NCI-H2081 treated with DMSO at 0.1 percent for 48 hours (cell line): ENCODE measurements at places on chromosomes 12 and 14.

DNA sequence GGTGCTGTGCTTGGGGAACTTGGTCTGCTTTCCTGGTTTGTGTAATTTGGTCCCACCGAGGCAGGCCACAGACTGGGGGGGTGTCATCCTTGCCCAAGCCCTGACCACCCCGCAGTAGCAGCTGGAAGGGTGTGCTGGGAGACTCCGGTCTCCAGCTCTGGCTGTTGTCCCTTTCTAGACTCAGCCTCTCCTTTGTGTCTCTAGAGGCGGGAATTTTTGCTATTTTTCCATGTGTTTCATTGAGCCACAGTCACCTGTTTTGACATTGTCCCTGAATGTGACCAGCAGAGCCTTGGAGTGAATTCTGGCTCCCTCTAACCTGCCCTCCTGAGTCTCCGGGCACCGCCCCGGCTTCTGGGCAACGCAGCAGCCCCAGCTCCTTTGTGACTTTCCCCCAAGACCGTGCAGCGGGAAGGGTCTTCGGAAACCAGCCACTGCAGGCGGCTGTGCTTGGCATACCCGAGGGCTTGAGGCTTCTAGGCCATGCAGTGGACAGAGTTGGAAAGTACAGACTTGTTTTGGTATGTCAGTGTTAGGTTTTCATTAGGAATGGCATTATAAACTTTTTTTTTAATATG, 98.6 kb downstream of the TNFAIP2 start:
- DNase-seq, result no peak

DNA sequence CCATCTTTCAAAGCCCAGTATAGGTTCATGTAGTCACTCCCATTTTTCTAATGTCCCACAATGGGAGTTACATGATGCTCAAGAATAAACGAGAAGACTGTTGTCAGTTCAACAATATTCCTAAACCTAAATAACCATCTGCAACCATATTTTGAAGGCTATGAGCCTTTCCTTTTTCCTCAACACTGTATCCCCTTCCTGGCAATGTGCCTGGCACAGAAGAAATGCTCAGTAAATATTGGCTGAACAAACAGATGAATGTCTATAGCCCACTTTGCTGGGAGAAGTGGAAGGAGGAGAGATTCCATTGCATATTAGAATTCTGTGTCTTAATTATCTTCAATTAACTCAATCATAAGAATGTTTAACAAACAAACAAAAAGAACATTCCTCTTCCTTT, 6.1 kb downstream of the ARMH4 start:
- no peak for DNase-seq

DNA sequence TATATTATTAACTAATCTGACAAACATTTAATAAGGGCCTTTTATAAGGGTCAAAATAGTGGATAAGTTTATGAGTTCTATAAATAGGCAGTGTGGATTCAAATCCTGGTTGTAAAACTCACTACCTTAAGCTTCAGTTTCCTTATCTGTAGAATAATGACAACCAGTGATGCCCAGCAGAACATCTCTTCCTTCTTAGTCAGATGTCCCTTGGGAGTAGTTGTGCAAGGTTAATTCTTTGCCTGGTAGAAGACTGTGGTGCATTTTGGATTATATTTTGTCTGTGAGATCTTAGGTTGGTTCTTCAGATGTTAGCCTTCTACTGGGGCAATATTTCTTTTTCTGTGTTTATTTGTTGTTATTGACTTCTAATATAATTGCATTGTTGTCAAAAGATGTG, 59.5 kb downstream of the ARID2 start:
- DNase-seq, result no peak

- DNase-seq, result no peak
Observed at GRCh38 chr14:91947475-91948184, at the start of gene FBLN5. Gene FBLN5 (minus strand): TSS chr14:91947694. CDS start chr14:91947229, 465 bp downstream.

DNA sequence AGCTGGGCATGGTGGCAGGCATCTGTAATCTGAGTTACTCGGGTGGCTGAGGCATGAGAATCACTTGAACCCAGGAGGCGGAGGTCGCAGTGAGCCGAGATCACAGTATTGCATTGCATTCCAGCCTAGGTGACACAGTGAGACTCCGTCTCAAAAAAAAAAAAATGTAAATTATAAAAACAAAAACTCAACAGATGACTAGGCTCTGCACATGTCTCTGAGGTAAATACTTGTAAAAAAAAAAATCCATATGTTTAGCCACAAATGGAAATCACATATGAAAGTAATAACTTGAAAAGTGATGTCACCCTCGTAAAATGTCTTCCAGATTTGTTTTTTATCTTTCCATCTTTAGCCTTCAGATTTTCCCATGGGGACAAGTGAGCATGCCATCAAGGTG, 85.0 kb downstream of the KICS2 start:
- no peak for DNase-seq

DNA sequence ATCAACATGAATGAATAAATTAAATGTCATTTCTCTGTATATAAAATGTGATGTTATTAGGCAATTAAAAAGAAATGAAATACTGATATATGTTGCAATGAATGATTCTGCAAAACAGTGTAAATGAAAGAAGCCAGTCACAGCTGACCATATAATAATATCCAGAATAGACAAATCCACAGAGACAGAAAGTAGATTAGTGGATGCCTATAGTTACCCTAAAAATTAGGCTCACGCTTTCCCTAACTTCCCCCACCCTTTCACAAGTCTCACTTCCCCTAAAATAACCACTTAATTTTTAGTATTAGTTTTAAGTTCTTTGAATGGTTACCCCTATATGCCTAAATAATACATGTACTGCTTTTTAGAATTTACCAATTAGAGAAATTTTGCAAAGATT, 348.9 kb upstream of the FAR2 start:
- no peak for DNase-seq

GRCh38 chr12:23703051-23703450, 246.4 kb downstream of the SOX5 start:
- no peak for DNase-seq

DNA sequence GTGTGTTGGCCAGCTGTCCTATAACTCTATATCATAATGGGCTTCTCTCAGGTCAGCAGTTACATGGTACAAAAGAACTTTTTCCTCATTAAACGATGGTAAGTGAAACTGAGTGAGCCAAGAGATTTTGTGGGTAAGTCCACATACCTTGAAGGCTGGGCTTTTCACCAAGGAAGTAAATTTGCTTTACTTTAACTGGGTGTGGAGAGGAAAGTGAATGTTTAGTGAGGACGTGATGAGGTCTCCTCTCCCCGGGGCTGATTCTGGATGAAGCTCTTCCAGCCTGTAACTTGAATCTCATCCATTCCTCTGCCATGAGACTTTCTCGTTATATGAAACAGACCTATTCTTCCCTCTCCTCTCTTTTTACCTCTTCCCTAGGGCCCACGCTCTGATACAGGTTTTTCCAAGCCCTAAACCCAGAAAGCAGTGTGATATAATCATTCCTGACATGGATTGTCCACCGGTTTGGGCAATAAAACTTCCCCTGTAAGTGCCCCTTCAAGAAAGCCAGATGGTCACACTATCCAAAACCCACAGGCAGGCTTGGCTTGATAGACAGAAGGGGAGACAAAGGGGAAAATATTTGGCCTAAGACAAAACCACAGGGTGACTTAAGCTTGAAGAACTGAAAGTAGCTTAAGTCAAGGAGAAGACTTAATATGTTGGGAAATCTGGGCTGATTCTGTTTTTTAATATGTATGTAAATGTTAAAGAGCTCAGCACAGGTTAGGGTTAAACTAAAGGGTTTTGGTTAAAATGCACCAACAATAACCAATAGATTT, 50.3 kb downstream of the CIT start:
- DNase-seq, result no peak

DNA sequence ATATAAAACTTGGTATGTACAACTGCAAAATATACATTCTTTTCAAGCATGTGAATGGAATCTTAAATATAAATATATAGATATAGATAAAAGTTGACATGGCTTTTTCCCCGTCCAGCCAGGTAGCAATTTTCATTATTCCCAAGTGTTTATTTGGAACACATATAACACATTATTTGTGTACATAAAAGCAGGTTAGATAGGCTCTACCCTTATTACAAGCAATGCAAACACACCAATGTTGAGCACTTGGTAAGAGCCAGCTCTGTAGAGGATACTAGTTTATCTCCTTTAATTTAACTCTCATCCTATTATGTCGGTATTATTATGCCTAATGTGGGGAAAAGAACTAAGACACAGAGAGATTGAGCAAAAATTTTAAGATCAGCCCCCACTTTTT, 7.0 kb upstream of the INSM2 start:
- DNase-seq, result no peak

DNA sequence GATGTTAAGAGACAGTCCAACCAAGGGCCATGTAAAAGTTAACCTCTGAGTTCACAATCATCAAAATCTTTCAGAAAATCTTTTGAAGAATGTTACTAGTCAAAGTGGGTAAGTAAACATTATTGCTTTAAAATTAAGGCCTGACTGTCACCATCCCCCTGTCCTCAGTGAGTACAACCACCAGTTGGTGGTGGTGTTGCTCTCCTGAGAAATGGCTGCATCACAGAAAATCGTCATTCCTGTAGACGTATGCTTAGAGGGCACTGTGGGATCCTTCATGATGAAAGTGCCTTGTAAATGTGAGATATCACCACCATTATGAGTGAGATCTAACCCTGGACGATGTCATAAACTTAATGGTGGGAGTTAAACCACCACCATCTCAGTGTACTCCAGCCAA, 451.2 kb downstream of the RPS29 start:
- no peak for DNase-seq

- no peak for DNase-seq
Observed at GRCh38 chr14:106837870-106838269, 1311.5 kb downstream of the TMEM121 start.

DNA sequence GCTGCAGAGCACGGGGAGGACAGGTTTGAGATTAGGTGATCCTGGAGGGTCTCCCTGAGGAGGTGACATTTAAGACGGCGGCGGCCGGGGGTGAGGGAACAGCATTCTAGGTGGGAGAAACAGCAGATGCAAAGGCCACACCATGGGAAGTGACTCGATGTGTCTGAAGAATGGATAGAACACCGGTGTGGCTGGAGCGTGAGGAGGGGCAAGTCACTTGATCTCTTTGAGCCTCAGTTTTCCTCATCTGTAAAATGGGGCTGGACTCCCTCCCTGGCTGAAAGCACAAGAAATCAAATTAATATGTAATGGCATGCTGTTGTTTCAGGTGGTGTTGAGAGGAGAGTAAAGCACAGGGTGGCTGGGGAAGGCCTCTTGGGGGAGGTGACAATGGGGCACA, 10.0 kb upstream of the NCOR2 start:
- no peak for DNase-seq

DNA sequence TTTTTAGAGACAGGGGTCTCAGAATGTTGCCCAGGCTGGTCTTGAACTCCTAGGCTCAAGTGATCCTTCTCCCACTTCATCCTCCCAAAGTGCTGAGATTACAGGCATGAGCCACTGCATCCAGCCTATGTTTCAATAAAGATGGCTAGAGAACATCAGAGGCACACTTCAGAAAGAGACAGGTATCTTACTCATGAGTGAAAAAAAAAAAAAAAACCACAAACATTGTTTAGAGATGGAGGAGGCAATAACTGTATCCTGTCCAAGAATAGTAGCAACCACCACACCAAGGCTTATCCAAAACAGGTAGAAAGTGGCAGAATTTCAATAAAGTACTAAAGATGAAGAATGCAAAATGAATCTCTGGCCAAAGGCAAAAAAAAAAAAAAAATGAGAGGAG, 30.3 kb downstream of the EEA1 start:
- DNase-seq, result no peak

DNA sequence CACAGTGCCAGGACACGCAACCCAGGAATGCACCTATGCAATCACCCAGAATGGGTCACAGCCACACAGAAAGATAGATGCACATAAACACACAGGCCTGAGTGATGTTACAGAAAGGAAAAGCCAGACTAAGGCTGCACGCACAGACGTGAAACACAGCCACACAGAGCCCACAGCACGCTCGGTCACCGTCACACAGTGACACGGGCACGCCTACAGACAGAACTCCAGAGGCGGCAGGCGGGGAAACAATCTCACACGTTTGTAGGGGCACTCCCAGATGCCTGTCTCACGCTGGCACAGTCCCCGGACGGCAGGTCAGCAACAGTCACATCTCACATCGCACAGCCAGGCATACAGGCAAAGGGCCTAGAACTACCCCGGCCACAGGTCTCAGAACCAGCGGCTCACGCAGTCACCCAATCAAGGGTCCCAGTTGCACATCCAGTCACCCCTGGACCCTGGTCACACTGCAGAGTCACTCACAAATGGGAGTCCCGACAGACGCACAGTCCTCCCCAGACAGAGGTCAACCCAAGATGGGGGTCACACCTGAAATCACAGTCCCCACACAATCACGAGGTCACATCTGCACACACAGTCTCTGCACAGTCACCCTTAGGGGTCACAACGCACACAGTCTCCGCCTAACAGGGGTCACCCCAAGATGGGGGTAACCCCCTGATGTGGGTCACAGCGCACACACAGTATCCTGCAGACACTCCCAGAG, 790 bp downstream of the SSH1 start:
- DNase-seq, result no peak

DNA sequence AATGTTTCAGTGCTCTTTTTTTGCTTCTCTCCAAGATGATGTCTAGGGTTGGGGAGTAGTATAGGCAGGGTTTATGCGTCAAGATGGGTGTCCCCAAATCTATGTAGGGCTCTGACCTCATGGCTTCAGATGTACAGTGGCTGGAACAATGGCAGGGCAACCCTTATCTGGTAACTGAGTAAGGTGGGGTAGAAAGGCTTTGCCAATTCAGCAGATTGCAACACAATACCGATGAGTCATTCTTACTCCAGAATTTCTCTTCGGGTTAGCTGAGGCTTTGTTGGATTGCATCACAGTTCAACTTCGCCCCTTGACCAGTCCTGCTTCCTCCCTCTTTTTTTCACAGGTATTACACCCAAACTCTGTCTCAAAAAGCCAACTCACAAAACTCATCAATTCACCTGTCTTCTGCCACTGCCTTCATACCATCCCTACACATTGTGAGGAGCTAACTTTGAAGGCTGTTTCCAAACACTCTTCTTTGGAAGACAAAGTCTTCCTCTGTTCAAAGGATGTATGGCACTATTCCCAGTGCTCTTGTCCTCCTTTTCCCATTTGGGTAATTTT, 190.2 kb upstream of the CNOT2 start:
- no peak for DNase-seq
